ENCODE measurements at places on chromosomes 7 and 10.
A peak's percentile ranks its signal among the peaks of the same experiment; 100 is the strongest.

DNA sequence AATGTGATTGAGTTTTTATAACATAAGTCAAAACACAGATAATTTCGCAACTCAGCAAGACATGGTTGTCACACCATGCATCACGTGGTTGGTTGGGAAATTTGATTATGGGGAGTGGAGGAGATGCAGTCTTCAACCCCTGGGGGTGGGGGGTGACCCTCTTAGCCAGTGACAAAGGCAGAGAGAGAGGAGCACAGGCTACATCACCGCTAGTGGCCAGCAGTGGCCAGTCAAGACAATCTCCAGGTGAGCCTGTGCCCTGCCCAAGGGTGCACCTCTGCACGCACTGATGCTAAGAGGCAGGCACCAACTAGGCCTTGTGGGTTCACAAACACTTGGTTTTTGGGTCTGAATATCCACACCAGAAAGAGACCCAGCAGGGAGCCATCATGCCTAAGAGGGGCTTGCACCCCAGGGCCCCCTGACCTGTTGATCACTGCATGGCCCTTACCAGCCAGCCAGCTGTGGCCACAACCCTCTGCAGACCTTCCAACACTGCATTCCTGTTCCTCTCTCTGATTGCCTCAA, 244.4 kb downstream of the FANK1 start:
- DNase-seq: no peak

DNA sequence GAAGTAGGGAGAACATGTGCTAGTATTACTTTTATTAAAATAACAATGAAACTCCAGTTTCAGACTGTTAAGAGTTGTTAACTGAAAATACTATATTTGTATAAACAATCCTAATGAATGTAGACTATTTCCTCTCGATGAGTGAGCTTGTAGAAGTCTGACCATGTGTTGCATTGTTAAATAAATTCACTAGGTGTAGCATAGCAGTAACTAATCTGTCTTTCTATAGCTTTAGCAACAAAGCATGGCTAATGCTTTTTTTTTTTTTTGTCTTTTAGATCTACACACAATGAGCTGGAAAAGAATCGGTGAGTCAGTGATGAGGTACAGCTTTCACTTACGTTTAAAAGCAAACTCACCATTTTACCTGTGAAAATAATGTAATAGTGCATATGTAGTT, 37.1 kb downstream of the MXI1 start:
- DNase-seq: no peak

GRCh38 chr10:102802920-102803534, 34.2 kb downstream of the CYP17A1 start:
- no peak for DNase-seq

DNA sequence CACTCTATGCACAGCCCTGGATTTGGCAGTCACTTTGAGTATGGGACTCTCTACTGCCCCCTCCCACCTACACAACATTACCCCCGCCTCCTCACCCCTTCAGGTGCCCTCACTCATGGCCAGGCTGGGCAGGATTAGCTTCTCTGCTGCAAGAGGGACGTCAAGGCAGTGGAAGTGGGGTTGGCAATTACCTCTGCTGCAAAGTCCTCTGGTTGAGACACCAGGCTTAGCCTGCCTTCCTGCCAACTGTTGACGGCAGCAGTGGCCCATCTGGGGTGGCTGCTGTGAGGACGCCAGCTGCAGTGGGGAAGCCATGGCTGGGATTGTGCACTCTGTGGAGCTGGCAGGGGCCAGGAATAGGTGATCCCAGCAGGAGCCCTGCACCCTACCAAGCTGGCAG, 26.7 kb downstream of the SVIL start:
- DNase-seq: no peak

DNA sequence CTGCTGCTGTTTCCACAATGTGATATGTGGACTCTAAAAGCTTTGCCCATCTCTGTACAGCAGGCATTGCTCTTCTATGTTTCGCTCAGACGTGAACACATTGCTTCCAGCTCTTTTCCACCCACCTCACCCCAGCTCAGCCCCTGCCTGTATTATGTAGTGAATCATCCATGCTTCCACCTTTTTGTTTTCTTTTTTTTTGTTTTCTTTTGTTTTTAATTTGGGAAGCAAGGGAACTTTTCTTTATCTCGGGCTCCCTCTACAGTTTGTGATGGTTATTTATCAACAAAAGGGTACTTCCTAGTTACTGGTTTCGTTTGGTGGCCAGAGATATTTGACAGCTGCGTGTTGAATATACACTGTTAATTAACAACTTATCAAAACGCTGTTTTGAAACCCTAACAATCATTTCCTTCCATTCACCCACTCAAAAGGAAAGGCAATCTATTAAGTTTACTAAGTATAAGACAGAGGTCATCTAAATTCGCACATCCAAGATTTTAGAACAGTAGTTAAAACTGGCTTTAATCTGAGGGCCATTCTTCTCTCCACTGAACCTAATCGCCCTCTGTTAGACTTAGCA, 127.9 kb upstream of the STK17A start:
- DNase-seq: no peak

- DNase-seq: no peak
These were observed 72.5 kb upstream of the GSDME start for GRCh38 chr7:24829787-24830186.

- no peak for DNase-seq
These were observed 100.0 kb upstream of the AMPH start for GRCh38 chr7:38731215-38731614.

DNA sequence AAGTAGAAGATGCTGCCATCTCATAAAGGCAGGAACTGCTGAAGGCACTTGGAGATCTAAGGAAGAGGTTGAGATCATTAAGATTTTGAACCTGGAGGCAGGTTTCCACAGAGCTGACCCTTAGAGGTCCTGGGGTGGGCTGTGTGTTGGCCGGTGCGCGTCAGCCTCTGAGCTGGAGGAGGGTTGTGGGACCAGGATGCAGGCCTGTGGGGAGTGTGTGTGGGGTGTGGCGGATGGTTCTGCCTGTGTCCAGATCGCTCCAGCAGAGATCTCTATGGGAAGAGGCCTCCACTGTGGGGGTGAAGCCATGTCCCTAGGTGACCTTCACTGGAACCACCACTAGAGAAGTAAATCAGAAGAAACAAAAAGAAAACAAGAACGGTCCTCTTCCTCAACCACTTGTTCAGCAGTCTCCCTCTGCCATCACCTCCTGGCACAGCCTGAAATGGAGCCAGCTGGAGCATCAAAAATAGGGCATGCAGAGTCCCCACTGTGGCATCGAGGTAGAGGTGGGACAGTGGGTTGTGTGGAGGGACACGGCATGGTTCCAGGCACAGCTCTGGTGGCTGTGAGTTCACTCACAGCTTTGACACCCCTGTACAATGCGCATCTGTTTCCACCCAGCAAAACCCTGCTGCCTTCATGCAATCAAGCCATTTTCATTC, 453.8 kb downstream of the TCERG1L start:
- DNase-seq: no peak

GRCh38 chr10:61342858-61343572, 110.2 kb downstream of the TMEM26 start:
- DNase-seq: peak; percentile 13

- DNase-seq: peak; percentile 7
These were observed 64.3 kb downstream of the HOXA1 start for GRCh38 chr7:27031289-27032172.

- DNase-seq: peak; percentile 5
These were observed 26.1 kb downstream of the GBX1 start for GRCh38 chr7:151141311-151141854.

GRCh38 chr7:30648744-30649540, 33.3 kb downstream of the CRHR2 start:
- no peak for DNase-seq

GRCh38 chr7:39360766-39361165, 205.4 kb upstream of the YAE1 start:
- no peak for DNase-seq

GRCh38 chr10:75395066-75395931, 6.3 kb downstream of the ZNF503 start:
- no peak for DNase-seq

DNA sequence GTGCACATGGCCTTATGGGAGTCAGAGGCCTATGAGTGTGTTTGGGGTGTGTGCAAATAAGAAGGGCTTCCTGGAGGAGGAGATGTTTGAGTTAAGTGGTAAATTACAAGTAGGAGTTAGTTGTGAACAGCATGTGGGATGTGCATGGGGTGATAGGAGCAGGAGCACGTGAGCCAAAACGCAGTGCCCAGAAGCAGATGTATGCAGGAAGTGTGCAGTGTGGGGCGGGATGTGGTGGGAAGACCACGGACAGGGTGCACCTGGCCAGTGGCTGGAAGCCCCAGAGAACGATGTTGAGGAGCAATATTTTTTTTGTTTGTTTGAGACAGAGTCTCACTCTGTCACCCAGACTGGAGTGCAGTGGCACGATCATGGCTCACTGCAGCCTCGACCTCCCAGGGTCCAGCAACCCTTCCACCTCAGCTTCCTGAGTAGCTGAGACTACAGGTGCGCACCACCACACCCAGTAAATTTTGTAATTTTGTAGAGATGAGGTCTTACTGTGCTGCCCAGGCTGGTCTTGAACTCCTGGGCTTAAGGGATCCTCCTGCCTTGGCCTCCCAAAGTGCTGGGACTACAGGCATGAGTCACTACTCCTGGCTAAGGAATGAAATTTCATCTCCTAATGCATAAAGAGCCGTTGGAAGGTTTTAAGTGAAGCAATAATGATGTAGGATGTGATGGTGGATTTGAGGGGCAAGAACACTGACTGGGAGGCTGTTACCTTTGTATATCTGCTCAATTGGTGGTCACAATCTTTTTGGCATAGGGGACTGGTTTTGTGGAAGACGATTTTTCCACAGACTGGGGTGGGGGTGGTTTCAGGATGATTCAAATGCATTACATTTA, 78.4 kb downstream of the LYZL2 start:
- DNase-seq: no peak
